ENCODE measurements at places on chromosomes 6 and 20.

DNA sequence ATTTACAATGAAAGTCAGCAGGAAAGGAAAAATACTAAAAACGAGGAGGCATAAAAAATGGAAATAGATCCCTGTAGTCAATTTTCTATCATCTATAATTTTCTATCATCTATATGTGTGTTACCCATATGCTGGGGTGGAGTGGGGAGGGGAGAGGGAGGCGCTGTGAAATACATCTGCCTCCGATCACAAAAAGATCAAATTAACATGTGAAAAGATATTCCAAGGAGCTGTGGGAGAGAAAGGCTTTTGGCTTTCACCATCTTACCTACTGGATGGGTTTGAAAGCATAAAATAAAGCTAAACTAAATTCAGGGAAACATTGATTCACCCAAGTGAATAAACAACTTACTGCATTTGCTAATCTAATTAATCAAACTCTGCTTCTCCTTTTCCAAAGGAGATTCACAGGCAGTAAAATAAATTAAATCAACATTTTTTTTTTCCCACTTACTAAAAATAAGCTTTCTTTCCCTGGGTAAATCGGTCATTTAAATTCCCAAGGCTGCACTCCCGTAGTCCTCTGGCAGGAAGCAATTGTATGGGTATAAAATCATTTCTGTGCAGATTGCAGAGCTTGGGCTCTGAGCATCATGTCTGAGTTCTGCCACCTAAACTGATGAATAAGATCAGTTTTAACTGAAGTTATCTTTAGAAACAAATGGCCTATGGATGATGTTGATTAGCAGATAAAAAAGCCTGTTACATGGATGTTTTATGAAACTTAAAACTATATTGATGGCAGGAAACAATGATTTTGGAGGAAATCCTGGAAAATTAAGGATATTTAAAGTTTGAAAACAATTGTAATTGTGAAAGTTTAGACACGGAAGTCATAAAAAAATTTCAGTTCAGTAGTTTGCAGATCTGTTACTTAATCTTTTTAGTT, 147.9 kb downstream of the SOX4 start:
- DNase-seq: no peak

- no peak for DNase-seq
Measured at GRCh38 chr6:4772750-4773149, 3.5 kb upstream of the CDYL start.

GRCh38 chr6:34205466-34205865, 31.2 kb upstream of the HMGA1 start:
- no peak for DNase-seq

DNA sequence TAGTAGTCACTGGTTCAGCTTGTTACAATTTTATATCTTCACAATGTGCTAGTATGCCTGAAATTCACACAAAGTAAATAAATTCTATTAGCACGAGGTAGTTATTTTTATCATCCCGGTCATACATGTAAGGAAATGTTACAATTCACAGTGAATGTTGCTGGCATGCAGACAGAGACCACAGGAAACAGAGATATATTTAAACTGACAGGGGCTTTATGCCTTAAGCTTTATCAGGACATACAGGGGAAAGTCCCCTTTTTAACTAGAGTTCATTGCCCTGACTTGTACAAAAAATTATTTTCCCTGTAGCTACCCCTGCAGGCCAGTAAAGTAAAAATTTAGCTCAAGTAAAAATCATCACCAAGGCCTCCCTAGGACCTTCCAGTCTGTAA, 712.0 kb upstream of the NRSN1 start:
- DNase-seq: peak; percentile 59

DNA sequence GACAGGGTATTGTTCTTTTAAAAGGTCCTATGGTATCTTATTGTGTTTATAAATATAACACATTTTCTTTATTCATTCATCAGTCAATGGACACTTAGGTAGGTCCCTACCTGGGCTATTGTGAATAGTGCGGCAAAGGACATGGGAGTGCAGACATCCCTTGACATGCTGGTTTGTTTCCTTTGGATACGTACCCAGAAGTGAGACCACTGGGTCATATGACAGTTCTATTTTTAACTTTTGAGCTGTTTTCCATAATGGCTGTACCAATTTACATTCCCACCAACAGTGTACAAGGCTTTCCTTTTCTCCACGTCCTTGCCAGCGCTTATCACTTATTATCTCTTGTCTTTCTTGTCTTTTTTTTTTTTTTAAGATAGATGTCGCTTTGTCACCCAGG, 627.5 kb downstream of the PRKN start:
- DNase-seq: no peak

DNA sequence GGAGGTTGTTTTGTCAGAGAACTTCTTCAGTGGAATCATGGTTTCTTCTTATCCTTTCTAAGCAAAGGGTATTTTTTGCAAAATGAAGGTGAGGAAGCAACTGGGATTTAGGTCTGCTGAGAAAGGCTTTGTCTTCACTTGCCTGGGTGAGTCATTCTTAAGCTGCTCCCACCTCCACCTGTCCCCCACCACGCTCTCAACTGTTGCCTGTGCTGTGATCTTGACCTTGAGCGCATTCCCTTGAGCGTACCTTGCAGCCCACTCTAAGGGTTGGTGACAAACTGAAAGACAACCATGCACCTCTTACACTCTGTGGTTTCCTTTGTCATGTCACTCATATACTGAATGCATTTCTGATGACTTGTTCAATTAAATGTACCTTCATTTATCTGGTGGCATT, 641.1 kb downstream of the RNF144B start:
- DNase-seq: no peak

- DNase-seq: no peak
Measured at GRCh38 chr6:144721232-144721631, 436.1 kb downstream of the UTRN start.

DNA sequence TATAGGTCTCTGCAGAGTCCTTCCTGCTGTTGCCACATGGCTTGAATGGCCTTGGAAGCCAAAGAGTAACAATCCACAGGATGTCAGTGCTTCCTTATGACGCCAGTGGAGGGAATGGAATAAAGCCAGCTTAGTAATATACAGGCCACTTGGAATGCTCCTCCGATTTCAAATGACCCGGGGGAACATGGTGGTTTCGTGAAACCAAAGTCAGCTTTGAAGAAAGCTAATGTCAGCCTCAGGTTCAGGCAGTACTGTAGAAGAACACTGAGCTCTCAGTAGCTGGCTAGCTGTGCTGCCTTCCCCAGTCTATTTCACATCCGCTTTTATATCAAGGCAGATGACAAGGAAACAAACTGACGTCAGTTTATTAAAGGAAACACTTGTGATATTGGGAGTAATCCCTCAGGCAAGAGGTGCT, 189.1 kb downstream of the DTNBP1 start:
- DNase-seq: no peak

All from AG04449 (cell line).